Stimulated activated CD4-positive, alpha-beta T cell treated with anti-CD3 and anti-CD28 coated beads, Interleukin-15, amount 100 ng/mL, for 1 hour (primary cell): ENCODE measurements at places on chromosomes 1 and 21.

DNA sequence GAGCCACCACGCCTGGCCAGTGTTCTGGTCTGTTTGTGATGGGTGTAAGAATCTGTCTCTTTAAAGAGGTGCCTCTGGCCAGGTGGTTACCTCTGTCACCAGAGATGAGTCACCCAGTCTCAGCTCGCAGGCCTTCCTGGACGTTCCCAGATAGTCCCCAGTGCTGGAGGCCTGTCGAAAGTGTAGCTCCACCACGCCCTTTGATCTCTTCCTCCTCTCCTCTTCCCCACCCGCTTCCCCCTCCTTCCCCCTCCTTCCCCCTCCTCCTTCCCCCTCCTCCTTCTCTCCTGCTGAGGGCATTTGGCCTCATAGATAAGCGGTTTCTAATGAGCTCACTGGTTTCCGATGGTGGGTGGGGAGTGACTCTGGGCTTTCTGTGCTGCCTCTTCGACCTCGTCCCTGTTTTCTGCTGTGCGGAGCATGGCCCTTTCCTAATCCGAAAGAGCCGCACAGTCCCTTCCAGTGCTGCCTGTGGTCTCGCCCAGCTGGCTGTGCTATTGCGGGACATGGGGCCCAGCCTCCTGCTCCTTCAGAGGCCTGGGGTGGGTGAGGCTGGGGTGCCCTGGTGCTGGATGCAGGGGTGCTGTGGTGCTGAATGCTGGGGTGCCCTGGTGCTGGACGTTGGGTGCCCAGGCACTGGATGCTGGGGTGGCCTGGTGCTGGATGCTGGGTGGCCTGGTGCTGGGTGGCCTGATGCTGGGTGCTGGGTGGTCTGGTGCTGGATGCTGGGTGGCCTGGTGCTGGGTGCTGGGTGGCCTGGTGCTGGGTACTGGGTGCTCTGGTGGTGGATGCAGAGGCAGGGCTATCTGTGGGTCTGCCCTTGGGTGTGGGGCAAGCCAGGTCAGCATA lies 19.2 kb downstream of the AGPAT3 start:
- no peak for DNase-seq

DNA sequence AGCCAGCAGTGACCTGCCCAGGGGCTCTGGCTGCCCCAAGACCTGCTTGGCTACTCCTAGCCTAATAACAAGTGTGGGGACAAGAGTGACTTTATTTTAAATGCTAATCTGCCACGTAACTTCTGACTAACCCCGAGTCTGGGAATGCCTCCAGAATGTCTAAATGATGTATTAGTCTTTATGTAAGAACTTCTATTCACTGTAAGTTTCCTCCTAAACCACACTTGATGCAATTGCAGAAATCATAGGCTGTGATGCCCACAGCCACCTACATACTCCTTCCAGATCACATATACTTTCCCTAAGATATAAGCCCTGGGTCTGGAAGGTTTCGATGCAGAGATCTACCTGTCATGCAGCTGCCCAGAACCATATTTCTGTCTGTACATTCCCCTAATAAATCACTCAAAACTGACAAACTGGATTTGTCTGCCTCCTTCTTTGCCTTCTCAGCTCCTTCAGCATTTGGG lies 5.9 kb upstream of the VPS45 start:
- no peak for DNase-seq

DNA sequence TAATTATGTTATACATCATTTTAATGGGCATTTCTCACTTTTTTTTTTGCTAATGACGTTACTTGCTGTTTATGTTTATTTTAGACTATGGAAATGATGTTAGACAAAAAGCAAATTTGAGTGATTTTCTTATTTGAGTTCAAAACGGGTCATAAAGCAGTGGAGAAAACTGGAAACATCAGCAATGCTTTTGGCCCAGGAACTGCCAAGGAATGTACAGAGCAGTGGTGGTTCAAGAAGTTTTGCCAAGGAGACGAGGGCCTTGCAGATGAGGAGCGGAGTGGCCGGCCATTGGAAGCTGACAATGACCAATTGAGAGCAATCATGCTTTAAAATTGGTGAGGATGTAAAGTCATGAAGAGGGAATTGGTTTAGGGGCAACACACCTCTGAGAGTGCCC lies 32.1 kb upstream of the KCNE2 start:
- DNase-seq = no peak

- DNase-seq = no peak
Observed at GRCh38 chr21:15978215-15978738, 248.5 kb downstream of the USP25 start.

- DNase-seq = no peak
Observed at GRCh38 chr1:26119892-26120608, 8.4 kb downstream of the PDIK1L start.

DNA sequence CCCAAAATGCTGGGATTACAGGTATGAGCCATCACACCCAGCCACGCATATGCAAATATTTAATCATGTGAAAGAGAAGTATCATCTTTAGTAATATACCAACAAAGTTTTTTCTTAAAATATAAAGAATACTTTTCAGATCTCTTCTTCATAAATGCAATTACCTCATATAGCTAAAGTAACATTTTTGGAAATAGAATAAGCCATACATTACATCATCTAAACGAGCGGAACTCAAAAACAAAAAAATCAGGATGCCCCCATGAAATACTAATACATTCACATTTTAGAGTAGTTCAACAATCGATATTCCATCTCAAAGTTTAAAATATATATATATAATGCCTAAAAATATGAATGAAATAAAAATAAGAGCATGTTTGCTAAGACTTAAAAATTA lies 4.7 kb downstream of the NDC1 start:
- no peak for DNase-seq

DNA sequence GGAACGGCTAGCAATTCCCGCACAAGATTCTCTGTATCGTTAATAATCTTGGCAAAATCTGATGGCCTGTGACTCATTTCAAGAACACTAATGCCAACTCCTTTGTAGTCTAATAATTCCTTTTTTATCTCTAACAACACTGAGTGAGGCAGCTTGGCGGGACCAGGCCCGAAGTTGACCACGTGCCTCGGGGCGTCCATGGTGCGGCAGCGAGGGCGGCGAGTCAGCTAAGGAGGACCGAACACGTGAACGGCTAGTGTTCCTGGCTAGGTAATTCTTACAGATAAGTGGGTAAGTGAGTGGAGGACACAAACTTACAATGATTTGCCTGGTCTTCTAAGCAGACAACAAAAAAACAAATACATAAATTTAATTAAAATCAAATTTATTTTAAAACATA lies 49.3 kb upstream of the ADGRL4 start:
- DNase-seq = no peak

GRCh38 chr1:226870401-226871279 lies at the start of gene PSEN2:
Gene PSEN2 (plus strand): TSS chr1:226870616. CDS start chr1:226881908, 11,292 bp downstream.
- DNase-seq = peak; percentile 49

- DNase-seq = no peak
Observed at GRCh38 chr1:110083061-110083865, 12.8 kb upstream of the ALX3 start.

DNA sequence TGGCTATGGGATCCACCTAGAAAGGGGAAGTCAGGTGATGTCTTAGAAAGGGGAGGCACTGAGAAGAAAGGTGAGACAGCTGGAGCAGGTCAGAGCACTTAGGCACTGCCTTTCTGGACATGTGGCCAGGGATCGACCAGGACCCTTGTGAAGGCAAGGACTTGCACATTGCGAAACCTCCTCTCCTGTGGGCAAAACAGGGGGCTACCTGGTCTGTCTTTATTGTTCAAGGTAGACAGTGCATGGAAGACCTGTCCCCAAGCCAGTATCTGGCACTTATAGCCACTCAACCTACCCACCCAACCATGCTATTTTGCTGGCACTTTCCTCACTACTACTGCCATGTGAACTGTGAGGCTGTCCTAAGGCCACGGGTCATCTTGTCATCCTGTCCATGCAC lies 67.2 kb downstream of the NAV1 start:
- no peak for DNase-seq

GRCh38 chr21:37184784-37185593 lies 82.1 kb downstream of the VPS26C start:
- no peak for DNase-seq

DNA sequence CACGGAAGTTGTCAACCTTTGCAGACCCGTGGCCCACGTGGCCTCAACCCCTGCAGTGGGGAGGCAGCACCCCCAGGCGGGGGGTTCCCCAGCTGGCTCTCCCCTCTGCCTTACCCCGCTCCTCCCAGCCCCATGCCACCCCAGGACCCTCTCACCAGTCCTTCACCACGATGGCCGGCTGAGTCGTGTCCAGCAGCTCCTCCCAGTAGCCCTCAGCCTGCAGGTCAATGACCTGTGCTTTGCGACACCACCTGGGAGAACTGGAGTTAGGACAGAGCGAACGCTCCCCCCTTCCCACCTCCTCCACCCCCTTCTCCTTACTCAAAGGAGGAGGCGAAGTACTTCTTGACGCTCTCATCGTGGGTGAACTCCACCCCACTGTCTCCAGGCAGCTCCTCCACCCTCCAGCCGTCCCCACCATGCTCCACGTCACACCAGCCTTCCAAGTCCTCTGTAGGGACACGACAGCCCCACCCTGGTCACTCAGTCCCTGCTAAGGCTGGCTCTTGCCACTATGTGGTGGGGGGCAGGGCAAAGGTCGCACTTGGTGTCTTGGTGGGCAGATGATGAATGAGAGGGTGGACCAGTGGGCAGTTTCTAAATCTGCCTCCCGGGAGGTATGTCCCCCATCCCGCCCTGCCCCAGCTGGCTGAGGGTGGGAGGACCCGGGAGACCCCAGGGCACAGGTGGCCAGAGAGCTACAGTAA lies 4.5 kb downstream of the FBXO2 start:
- no peak for DNase-seq

- DNase-seq = no peak
Observed at GRCh38 chr1:6498576-6499111, 7.2 kb upstream of the PLEKHG5 start.

- no peak for DNase-seq
Observed at GRCh38 chr1:27157194-27157593, 2.3 kb upstream of the SLC9A1 start.

DNA sequence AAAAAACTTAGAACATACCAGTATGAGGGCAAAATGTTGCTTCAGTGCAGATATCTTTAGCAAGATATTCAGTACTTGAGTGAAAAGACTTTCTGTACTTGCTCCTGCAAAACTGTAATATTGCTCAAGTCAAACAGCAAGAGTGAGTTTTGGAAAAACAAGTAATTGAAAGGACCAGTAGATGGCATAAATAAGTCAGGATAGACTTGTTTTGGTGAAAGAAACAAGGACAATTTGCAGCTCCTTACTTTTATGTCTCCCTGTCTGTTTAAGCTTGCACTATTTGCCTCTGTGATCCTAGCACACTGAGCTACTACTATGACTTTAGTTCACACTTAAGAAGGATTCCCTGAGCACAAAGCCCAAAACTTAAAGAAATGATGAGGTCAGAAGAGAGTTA lies 39.1 kb downstream of the IFI44 start:
- DNase-seq = no peak

DNA sequence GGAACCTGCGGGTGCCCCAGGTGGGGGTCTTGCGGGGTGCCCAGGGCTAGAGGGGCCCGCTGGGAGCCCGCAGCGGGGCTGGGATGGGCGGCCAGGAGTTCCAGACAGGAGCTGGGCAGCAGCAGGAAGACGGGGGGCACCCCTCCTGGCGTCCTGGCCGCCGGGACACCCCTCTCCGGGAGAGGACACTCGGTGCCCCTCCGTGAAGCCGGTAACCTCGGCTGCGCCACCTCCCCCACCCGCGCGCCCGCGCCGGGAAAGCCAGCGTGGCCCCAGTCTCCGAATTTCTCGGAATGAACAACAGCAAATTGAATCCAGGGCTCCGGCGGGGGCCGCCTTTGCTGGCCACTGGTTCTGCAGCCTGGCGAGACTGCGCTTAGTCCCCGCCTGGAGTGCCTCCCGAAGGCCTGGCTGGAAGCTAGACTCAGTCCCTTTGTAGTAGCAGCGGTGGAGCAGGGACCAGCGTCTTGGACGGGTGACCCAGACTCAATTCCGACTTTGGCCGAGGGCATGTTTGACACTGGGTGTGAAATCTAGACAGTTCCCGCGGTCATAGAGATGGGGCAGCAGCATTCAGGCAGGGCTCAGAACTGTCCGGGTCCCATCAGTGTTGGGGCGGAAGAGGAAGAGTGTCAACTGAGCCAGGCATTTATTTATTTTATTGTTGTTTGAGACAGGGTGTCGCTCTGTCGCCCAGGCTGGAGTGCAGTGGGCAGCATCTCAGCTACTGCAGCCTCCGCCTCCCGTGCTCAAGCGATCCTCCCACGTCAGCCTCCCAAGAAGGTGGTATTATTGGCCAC lies 773 bp downstream of the IFNGR2 start:
- no peak for DNase-seq
